Right lung (tissue), 10 donors: ENCODE measurements at places on chromosomes 4 and X. TPM values are rescaled to one million over a fixed set of nuclear protein-coding genes. Genes with fewer than 3 reads are reported as not detected.

DNA sequence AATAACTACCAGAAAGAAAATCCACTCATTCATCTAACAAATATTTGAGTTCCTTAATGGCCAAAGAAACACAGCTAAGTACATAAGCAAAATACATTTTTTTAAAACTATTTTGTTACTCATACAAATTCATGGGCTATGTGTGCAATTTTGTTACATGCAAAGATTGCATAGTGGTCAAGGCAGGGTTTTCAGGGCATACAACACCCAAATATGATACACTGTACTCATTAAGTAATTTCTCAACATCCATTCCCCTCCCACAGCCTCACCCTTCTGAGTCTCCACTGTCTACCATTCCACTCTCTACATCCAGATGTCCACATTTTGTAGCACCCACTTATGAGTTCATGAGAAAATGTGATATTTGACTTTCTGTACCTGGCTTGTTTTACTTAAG lies 58.2 kb downstream of the BRWD3 start:
- DNase-seq, result no peak

GRCh38 chrX:103201041-103201440 lies 13.9 kb upstream of the BEX4 start:
- DNase-seq, result no peak

DNA sequence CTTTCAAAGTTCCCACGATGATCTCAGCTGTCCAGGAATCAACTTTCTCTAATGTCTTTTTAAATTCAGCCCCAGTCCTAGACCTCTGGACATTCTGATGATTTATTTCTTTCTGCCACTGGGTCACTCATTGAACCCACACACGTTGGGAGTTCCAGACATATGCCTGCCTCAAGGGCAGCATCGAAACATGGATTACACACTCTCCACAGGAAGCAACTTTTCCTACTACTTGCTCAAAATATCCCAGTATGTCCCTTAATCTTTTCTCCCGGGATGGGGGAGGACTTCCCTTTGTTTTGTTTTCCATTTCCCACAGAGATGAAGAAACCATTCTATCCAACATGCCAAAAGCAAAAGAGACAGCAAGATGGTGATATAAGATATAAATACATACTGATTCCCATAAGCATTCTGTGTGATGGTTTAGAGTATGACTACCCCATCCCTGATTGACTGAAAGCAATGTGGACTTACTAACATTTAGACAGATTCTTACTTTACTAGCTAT lies 79.8 kb upstream of the PPARGC1A start:
- no peak for DNase-seq

GRCh38 chr4:87114245-87115062 lies 106.0 kb downstream of the KLHL8 start:
- no peak for DNase-seq

GRCh38 chr4:2820216-2820982 lies 23.2 kb upstream of the ADD1 start:
- no peak for DNase-seq

The EDA2R gene
- polyA plus RNA-seq, result 0.93 TPM

GRCh38 chr4:150234246-150234645 lies 156.0 kb downstream of the DCLK2 start:
- no peak for DNase-seq

- no peak for DNase-seq
These were observed 56.9 kb downstream of the SERTM2 start for GRCh38 chrX:111568354-111568753.

DNA sequence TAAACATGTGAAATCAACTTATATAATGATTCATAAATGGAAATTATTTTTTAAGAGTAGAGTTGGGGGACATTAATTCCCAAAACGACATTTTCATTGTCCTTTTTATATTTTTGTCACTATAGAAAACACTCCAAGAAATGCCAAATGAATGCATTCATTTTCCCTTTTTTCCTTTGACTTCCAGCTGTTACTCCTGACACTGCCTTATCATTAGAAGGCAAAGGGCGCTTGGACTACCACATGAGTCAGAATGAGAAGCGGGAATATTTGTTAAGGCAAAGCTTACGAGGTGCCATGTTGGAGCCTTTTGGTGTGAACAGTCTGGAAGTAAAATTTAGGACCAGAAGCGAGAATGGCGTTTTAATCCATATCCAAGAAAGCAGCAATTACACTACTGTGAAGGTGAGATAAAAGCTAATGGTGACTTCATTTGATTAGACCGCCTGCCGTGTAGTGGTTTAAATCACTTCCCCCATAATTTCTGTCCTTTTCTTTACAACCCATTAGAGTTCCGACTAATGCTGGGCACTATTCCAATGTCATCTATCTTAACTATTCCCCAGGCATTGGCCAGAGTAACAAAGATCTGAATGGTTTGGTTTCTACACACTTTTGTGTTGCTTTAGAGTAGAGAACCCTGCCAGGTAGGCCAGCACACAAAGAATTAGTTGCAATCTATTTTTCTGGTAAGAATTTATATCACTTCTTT lies 166.7 kb downstream of the FAT4 start:
- DNase-seq, result no peak

GRCh38 chr4:168685136-168685809 lies 188.4 kb downstream of the PALLD start:
- no peak for DNase-seq

The ERAS gene
- polyA plus RNA-seq, result 0.28 TPM

DNA sequence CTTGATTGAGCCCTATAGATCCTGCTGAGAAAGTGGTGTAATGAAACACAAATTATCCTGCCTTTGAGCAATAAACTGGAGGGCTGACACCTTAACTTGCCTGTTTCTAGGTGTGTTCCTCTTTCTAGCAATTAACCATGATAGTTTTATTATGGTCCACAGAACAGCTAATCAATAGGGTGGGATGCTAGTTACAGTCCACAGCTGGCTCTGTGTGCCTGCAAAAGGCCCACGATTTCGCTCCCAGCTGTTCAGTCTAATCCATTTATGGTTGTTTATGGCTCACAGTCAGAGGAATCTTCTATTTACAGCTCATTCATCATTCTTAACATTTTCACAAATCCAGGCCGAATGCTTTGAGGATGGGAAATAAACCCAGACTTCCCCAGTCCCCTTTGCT lies 674.9 kb downstream of the SMARCA1 start:
- DNase-seq, result no peak

DNA sequence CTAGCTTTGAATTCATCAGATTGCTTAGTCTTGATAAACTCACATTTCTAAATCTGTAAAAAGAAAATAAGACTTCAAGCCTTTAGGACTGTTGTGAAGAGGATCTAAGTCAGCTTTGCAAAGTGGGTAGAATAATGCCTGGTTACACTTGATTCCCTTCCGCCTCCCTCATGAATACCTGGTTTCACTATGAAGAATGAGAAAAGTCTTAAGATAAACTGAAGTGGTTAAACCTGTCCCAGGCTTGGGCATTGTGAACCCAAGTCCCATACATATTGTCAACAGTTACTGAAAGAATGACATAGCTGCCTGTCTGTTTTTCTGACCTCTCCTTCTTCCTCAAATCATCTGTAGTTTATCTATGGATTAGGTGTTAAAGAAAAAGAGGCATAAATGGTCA lies 16.7 kb upstream of the GBA3 start:
- DNase-seq, result no peak

DNA sequence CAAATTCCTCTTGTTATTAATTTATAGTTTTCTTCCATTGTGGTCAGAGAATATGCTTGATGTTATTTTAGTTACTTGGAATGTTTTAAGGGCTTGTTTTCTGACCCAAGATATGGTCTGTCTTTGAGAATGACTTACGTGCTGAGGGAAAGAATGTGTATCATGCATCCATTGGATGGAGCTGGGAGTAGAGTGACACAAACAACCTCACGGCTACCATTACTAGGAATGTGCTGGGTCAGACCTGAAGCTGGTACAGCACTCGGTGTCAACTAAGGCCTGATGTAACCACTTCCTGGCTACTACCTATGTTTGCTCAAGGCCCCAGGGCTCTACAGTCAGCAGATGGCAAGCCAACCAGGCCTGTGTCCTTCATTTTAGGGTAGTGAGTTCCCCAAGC lies 257.8 kb downstream of the FAT4 start:
- no peak for DNase-seq

DNA sequence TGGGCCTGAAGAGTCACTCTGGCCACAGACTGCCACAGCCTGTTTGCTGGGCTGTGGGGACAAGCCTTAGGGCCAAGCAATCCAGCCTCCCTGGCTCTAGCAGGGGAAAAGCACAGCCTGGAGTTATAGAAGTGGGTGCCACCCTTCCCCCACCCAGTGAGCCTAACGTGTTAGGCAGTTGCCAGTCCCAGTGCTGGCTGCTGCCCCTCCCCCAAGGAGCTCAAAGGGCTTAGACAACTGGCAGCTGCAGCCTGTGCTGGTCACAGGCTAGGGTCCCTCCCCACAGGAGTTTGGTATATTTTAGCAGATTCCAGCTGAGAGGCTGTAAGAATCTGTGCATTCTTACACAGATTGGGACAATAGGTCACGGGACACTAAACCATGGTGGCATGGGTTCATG lies 370.3 kb upstream of the FGF16 start:
- no peak for DNase-seq

The PGAM4 gene
- 0.51 TPM for polyA plus RNA-seq

The ARSH gene
- not detected for polyA plus RNA-seq

GRCh38 chr4:149999485-150000074 lies 78.7 kb upstream of the DCLK2 start:
- peak; percentile 64 for DNase-seq

- no peak for DNase-seq
These were observed 1.3 kb upstream of the INTU start for GRCh38 chr4:127631420-127631819.

GRCh38 chr4:14294611-14295010 lies 667.1 kb upstream of the BOD1L1 start:
- no peak for DNase-seq

- peak; percentile 11 for DNase-seq
These were observed 677.7 kb upstream of the HTR2C start for GRCh38 chrX:113906168-113906567.

The SCARB2 gene
- 258 TPM for polyA plus RNA-seq

The HMX1 gene
- not detected for polyA plus RNA-seq

The TCEAL6 gene
- 0.21 TPM for polyA plus RNA-seq

DNA sequence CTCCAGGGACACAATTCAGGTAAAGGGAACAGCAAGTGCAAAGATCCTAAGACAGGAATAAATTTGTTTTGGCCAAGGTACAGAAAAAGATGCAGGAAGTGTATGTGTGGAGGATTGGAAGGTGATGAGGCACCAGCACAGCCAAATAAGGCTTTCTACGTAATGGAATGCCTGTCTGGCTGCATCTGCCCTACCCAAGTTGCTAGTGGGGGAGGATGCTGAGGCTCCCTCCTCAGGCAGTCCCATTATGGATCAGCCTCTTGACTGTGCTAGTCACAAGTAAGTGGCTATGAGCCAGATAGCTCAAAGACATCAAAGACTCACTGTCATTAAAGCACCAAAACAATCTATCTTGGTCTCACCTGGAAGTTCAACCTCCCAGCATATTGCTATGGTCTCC lies 300.9 kb upstream of the FAT4 start:
- no peak for DNase-seq

- DNase-seq, result no peak
These were observed 65.7 kb upstream of the ALG13 start for GRCh38 chrX:111615227-111615626.

The DGAT2L6 gene
- not detected for polyA plus RNA-seq

DNA sequence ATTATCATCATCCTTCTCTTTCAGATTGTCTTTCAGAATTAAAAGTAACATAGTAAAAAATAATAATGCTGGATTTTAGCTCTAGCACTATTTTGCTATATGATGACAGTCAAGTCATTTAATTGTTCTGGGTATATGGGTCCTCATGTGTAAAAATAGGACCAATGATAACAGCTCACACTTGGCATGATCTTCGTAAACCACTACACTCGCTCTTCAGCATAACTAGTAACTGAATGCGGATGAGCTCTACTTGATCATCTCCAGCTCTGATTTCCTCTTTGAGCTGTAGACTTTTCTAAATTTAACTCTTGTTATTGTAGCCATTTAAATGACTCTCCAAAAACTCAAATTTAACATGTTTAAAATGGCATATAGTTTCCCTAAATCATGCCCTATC lies 831.8 kb upstream of the HS3ST1 start:
- DNase-seq, result no peak

The RGN gene
- 16.5 TPM for polyA plus RNA-seq

The FRMD7 gene
- polyA plus RNA-seq, result not detected

DNA sequence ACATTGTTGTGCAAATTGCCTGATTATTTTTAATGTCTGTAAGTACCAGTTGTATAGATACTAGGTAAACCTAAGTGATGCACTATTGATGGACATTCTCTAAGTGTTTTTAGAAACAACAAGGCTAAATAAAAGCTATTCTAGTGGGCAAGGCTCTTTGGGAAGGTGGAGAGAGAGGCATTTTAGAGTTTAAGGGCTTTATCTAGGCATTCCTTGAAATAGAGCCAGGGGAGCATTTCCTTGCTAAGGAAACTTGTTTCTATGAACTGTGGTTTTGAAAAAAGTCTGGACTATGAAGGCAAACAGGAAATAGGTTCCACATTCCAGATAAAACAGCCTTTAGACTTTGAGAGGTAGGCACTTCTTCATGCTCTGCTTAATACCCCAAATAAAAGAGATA lies 23.8 kb downstream of the BMX start:
- DNase-seq, result peak; percentile 28

The EOLA1 gene
- polyA plus RNA-seq, result 17.3 TPM

The INTS6L gene
- 38.3 TPM for polyA plus RNA-seq

- no peak for DNase-seq
These were observed 734.1 kb upstream of the TENM3 start for GRCh38 chr4:181509073-181509472.

GRCh38 chr4:53490965-53491622 lies 100.2 kb downstream of the LNX1 start:
- DNase-seq, result peak; percentile 56

The CLDN2 gene
- 54.7 TPM for polyA plus RNA-seq

DNA sequence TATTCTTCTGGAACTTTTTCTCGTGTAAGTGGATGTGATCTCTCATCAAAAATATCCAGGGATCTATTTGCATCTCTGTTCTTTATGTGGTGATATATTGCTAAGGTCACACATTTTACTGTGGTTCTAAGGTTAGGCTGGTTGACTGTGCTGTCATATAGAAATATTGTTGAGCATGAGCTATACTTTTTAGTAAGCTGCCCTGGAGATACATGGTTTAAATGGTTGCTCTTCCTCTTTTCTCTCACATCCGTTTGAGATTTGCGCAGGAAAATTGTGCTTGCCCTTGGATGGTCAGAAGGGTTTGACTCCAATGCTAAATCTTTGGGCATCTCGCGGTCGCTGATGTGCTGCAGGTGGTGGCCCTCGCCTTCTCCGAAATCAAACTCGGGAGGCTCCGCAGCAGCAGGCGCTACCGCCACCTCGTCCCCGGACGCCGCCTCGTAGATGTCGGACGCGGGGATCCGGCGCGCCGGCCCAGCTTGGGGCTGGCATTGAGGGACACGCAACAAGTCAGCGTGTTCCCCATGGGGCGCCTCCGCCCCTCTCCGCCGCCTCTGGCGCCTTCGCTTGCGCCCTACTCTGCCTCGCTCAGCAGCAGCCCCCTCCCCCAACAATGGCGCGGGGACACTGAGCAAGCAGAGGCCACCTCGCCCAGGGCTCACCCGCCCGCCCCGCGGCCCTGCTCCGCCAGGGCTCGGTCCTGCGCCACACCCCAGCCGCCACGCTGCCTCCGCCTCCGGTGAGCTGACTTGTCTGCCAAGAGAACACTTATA lies 154.5 kb downstream of the MSN start:
- no peak for DNase-seq

GRCh38 chr4:123777373-123777772 lies 380.8 kb downstream of the SPRY1 start:
- no peak for DNase-seq

The ARHGAP36 gene
- 0.31 TPM for polyA plus RNA-seq
